ENCODE measurements at places on chromosomes 16 and 17.

DNA sequence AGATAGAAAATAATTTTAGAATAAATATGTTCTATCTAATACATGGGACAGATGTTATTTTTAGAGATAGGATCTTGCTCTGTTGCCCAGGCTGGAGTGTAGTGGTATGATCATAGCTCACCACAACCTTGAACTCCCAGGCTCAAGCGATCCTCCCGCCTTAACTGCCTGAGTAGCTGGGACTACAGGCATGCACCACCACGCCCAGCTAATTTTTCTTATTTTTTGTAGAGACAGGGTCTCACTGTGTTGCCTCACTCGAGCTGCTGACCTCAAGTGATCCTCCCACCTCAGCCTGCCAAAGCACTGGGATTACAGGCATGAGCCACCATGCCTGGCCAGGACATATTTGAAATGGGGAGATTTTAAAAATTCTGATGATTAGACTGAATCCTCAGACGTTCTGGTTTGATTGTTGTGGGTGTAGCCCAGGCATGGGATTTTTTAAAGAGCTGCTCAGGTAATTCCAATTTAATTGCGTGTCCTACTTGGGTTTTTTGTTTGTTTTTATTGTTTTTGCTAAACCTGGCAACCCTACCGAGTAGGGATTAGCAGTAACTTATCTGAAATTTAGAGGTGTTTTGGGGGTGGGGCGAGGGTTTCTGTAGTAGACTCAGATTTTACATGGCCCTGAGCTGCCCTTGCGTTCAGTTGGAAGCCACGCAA, 142.9 kb downstream of the RAB11FIP4 start:
- DNase-seq: no peak

GRCh38 chr17:7651097-7651664, 455 bp downstream of the ATP1B2 start:
- DNase-seq: no peak

DNA sequence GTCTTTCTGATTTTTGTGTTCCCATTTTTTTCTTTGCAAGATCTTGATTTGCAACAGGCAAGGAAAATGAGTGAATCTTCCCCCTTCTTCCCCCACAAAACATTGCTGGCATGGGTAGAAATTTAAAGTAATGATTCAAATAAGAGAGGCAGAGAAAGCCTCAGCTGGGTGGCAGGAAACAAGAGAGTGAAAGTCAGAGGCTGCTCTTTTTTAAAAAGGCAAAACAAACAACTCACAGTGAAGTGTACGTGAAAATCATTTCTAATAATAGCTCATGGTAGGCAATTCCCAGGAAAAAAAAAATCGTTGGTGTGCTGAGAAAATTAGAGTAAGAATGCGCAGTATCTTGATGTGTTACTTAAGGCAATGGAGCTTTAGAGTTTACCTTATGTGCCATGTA, 229.5 kb downstream of the FTO start:
- no peak for DNase-seq

DNA sequence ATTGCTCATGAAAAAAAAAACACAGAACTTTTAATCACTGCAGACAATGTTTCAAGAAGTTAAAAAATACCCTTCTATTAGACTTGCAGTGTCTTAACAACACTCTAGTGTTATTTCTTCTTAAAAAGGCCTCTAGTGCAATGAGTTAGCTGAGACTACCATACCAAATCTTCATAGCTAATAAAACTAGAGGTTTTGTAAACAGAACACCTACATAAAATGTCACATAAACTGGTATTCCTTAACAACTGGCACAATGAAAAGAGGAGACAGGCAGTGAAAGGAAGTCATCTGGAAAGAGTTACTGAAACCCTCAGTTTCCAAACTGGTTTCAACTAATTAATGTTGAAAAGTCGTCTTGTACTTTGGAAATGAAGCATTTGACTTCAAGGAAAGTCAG, 394.2 kb upstream of the PMFBP1 start:
- no peak for DNase-seq

GRCh38 chr17:69375229-69375628, 39.3 kb upstream of the MAP2K6 start:
- no peak for DNase-seq

- DNase-seq: no peak
These were observed 24.8 kb downstream of the TTLL6 start for GRCh38 chr17:48792033-48792798.

DNA sequence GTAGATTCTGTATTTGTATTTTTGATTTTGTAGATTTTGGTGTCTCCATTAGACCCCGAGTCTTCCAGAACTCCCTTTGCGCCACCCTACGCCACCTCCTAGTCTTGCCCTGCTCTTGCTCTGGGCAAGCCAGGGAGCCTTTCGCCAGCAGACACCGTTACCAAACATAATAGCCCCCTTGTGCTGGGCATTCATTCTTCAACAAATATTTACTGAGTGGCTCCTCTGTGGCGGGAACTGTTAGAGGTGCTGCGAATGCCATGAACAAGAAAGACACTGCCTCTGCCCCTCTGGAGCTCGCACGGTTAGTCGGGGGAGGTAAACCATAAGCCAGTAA, 841 bp upstream of the GPT2 start:
- no peak for DNase-seq

DNA sequence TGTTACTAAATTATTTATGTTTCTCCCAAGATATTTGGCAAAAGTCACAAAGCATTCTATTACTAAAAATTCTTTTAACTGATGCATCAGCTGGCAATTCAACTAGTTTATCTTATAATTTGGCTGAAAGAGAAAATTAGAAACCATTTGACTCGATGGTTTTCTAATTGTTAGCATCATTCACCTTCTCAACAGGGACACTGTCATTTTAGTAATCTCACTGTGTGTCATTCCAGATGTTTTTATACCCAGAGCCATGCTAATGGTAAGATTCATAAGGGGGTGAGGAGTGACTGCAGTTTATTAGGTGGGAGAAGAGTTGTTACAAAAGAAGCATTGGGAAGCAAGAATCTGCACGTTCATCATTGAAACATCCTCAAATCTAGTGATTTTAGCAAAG, 124.9 kb downstream of the ABCA8 start:
- no peak for DNase-seq

DNA sequence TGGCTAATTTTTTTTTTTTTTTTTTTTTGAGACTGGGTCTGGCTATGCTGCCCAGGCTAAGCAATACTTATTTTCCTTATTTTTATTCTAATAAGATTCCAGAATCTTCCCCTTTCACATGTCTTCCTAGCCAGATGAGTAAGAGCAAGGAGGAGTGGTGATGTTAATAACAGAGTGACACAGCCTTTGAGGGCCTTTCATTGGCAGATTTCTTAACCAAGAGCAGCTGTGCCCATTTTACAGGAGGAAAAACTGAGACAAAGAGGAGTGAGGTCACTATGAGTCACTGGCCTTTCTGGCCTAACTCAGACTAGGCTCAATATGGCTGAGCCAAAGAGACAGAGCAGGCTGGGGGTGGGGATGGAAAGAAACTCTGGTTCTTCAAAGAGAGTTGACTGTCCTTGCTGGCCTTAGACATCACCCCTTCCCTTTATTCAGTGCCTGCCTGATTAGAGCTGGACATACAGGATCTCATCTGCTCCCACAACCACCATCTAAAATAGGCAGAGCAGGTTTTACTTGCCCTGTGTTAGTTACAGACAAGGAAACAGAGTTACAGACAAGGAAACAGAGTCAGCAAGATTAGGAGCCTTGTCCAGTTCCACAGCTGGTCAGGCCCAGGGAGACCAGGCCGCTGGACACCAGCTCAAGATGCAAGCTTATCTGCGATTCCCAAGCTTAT, 50.0 kb upstream of the TOB1 start:
- DNase-seq: peak; percentile 44

- no peak for DNase-seq
These were observed 5.2 kb upstream of the TOB1 start for GRCh38 chr17:50871364-50871763.

GRCh38 chr16:67718668-67719047, 458 bp downstream of the GFOD2 start:
- peak; percentile 50 for DNase-seq

- DNase-seq: no peak
These were observed 468.7 kb upstream of the C16orf82 start for GRCh38 chr16:26598061-26598460.

DNA sequence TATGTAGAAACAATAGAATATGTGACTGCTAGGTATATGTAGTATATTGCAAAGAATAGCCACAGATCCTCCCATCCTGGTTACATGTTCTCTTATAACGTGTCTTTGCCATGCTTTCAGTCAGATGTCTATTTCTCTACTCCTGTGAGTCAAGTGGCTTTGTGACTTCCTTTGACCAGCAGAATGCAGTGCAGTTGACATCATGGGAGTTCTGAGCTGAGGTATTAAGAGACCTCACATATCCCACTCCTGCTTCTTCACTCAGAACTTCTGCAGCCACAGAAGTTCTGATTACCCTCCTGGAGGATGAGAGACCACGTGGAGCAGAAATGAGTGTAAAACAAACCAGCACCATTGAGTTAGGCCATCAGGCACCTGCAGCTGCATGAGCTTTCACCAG, 222.5 kb downstream of the PRKCA start:
- DNase-seq: no peak

GRCh38 chr16:47395733-47396498, 64.9 kb downstream of the ITFG1 start:
- no peak for DNase-seq
